Left forelimb (tissue), 1 donor: ENCODE measurements at places on chromosomes 2 and 18.

- no peak for DNase-seq
Observed at GRCh38 chr2:44965684-44966083, 24.2 kb downstream of the SIX3 start.

- DNase-seq: no peak
Observed at GRCh38 chr2:147045113-147045512, 799.7 kb upstream of the ACVR2A start.

DNA sequence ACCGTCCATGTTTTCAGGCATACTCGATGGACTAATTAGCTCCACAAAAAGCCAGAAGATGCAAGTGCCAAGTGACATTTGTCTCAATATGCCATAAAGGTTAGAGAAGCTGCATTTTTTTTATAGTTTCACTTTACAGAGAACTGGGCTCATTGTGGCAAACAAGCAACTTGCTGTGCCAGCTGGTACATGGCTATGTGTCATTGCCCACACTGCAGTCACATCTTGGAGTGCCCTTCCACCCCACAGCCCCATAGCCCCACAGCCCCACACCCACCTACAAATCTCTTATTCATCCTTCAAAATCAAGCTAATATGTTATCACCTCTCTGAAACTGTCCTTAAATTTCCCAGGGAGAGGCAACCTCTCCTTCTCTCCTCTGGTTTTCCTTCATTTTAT lies 451.9 kb downstream of the ARHGAP15 start:
- no peak for DNase-seq

DNA sequence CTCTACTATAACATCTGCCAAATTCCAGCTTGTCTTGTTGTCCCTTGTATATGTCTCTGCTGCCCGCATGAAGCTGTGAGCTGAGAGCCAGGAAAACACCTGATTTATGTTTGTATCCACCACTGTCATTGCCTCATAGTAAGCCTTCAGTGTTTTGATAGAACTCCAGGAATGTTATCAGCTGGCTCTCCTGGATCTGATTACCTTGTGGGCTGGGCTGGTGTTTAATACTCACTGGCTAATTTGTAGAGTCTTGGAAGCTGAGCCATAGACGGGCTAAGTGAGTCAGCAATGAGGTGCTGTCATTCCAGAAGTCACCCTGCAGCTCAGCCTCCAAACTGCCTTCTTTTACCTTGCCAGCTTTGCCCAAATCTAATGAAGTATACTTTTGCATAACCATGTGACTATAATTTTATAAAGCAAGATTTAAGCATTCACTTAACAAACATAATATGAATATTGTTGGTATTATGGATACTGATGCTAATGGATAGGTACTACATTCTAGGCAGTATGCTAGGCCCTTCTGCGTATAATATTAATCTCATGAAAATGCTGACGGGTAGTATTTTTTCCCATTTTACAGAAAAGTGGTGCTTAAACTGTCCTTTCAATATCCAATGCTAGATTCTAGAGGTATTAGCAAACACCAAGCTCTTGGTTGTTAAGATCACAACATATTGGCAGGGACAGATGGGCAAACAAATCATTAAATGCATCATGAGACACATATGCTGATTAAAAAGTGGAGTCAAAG lies 62.7 kb upstream of the GATA6 start:
- no peak for DNase-seq

DNA sequence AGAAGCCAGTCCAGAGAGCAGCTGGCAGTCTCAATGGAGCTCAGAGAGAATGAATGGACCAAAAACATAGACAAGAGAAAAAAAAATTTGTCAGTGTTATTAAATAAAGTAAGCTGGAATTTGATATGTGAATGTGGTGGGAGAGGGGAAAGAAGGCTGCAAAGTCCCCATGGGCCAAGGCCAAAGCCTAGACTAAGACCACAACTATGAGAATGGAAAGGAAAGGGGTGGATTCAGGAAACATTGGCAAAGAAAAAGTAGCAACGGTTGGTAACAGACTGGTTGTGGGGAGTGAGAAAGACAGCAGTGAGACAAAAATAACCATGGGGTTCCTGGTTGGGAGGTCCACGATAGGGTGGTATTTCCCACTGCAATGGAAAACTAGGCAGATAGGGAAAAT lies 47.0 kb downstream of the ZEB2 start:
- DNase-seq: no peak

- DNase-seq: no peak
Observed at GRCh38 chr2:709138-709765, 32.0 kb upstream of the TMEM18 start.

DNA sequence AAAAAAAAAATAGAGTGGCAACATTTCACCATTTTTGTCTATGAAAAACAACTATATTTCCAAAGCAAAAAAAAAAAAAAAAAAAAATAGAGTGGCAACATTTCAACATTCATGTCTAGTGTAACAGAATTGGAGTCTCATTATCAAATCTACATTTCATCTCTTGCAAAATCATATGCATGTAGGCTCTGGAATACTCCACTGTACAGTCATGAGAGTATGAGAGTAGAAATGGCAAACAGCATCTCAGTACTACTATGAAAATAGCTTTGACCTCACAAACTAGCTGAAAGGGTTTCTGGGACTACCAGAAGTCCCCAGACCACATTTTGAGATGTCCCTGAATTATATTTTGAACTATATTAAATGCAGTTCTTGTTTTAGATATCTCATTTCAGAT lies 82.8 kb downstream of the SMAD2 start:
- DNase-seq: no peak
